ENCODE measurements at places on chromosomes 6 and 20.

DNA sequence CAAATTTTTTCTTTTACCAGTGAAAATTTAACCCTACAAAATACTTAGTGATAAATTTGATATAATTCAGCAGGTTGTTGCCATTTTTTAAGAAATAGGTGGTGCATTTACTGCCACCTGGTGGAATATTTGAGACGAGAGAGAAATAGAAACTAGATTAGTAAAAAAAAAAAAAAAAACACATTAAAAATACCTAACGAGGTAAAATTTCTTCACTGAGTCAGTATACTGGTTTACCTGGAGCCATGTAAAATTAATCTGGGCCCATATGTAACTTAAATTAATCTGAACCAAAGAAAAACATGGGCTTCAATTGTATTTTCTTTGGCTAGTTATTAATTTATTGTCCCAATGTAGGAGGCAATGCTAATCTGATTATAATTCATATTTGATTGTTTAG lies 520.8 kb downstream of the EPM2A start:
- DNase-seq, result peak; percentile 30

DNA sequence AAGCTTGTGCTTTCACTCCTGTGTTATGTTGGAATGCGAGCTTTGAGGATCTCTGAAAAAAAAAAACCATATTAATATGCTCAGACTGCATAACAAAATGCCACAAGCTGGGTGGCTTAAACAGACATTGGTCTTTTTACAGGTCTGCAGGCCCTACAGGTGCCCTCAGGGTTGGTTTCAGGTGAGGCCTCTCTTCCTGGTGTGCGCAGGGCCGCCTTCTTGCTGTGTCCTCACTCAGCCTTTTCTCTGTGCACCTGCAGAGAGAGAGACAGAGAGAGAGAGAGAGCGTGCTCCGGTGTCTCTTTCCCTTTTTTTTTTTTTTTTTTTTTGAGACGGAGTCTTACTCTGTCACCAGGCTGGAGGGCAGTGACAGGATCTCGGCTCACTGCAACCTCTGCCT lies 114.1 kb upstream of the SNX9 start:
- DNase-seq, result no peak

DNA sequence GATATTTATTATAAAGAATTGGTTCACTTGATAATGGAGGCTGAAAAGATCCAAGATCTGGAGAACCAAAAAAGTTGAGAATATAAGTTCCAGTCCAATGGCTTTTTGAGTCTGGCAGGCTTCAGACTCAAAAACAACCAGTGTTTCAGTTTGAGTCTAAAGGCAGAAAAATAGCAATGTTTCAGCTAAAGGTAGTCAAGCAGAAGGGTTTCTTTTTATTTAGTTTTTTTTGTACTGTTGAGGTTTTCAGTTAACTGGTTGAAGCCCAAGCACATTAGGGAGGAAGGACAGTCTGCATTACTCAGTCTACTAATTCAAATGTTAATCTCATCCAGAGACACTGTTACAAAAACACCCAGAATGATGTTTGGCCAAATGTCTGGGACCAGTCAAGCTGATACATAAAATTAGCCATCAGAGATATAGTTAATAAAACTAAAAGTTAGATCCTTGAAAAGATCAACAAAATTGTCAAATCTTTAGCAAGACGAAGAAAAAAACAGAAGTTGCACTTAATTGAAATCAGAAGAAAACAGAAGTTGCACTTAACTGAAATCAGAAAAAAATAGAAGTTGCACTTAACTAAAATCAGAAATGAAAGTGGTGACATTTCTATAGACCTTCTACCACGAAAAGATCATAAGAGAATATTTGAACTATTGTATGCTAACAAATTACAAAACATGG lies 980.3 kb upstream of the FLRT3 start:
- no peak for DNase-seq

DNA sequence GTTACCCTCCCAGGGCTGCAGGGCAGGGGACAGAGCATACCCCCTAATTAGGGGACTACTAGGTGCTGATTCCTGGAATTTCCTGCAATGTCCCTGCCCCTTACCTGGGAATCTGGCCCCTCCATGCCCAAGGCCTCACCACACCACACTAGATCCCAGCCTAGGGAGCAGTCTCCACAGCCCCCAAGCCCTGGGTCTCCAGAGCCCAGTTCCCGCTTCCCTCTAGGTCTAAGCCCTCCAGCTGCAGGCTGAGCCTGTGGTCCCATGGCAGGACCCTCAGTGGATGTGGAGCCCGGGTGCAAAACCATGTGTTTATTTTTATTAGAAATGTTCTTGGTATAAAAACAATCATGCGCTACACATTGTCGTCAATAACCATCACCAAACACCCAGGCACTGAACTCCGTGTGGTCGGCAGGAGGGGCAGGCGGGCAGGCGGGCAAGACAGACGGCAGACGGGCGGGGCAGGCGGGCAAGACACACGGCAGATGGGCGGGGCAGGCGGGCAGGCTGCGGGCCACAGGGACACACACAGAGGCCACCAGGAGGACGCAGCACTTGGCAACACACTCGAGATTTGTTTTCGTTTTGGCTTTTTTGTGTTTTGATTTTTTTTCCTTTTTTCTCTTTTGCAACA lies 124.2 kb downstream of the GRM4 start:
- no peak for DNase-seq

- no peak for DNase-seq
Measured at GRCh38 chr20:34693414-34693813, 10.7 kb upstream of the TP53INP2 start.

GRCh38 chr6:32792901-32793435 lies 23.8 kb downstream of the HLA-DOB start:
- DNase-seq, result no peak

GRCh38 chr6:136466777-136467176 lies 83.4 kb downstream of the MAP7 start:
- no peak for DNase-seq

DNA sequence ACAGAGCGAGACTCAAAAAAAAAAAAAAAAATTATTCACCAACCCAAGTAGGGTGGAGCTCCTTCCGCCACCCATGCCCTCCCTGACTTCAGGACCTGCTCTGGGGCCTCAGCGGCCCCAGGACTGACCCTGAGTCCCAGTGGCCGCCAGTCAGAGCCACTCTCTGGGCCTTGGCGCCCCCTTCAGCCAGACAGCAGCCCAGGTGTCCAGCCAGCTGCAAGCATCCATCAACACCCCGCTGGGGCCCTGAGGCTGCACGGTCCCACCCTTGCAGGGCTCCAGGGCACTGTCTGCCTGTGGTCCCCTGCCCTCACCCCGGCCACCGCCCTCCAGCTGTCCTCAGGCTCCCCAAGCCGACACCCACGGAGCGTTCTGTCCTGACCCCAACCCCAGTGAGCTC lies 11.4 kb upstream of the KCNQ2 start:
- no peak for DNase-seq

GRCh38 chr20:61954276-61955021 lies 111.2 kb downstream of the TAF4 start:
- no peak for DNase-seq

DNA sequence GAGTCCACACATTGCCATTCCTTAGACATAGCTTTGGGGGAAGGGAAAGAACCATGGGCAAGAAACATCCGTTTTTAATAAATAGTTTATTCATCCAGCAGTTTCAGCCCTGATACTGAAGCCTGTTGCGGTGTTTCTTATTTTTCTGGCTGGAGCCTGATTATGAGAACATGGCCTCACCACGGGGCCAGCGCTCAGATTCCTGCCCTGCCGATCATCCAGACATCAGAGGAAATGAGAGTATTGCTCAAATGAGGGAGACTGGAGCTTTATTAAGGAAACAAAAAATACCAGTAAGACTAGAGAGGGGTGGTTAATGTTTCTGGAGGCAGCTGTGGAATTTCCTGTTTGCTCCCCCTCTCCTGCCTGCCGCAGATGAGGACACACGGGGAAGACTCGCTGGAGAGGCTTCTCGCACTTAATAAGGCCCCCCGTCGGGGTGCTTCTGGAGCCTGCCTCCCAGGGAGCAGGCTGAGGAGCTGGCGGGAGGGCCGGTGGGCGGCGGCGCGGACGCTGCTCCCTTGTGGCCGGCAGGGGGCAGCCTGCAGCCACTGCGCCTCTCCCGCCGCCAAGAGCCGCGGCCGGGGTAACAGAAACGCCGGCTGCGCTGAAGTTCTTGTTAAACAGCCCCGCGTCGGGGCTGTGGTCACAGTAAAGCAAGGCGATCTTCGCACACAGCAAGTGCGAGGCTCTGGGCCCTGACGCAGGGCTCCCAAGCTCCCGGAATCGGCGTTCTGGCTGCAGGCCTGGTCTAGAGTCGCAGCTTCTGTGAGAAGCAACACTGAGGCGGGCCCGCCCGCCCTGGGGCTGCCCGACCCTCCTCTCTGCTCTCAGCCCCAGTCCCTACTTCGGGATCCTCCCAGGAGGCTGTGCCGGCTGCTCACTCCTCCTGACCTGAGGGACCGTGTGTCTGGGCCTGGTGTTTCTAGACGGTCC lies 17.5 kb downstream of the LEMD2 start:
- peak; percentile 65 for DNase-seq

- DNase-seq, result no peak
Measured at GRCh38 chr6:75089151-75089897, 116.5 kb downstream of the COL12A1 start.

DNA sequence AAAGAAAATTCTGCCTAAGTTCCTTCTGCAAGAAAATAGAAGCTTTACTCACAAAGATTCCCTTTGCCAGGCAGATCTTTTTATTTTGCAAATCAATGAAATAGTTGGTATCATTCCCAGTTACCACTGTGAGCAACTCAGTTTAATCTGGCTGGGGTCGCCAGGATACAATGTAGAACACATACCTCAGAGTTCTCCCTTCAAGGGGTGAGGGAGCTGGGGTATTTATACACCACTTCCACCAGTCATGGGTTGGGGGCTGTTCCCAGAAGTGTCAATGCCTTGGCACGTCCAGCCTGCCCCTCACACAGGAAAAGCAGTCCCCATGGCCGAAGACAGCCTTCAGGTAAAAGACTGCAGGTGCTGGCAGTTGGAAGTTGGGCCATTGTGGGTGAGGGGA lies 86.2 kb downstream of the SLC24A3 start:
- DNase-seq, result no peak

GRCh38 chr20:63553251-63553932 lies 567 bp upstream of the FNDC11 start:
- DNase-seq, result peak; percentile 92

- no peak for DNase-seq
Measured at GRCh38 chr6:49736017-49736508, 8.1 kb downstream of the CRISP3 start.

DNA sequence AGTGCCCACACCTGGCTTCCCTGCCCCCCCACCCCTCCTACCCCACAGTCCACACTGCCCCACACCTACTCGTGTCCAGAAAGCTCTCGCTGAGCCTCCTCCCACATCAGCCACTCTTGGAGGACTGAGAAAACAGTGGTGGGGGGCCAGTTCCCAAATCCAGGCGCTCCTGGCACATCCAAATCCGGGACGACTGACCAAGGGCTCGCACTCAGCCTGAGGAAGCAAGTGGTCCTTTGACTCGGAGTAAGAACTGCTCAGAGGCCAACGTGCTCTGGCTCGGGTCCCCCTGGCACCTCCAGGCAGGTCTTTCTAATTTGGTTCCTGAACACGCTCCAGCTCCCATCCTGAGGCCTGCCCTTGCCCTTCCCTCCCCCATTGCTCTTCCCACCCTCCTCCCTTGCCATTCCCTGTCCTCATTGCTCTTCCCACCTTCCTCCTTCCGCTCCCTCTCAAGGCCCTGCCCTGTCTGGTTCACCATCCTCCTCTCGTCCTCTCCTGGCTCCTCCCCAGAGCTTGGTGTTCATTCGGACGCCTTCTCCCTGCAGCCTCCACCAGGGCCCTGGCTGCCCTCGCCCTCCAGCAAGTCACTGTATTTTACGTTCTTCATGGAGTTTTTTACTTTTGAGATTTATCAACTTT lies 83.6 kb downstream of the THBS2 start:
- DNase-seq, result no peak
